ENCODE measurements at places on chromosomes 3 and 15. TPM values are rescaled to one million over a fixed set of nuclear protein-coding genes. Genes with fewer than 3 reads are reported as not detected.

ARPP21 gene
- total RNA-seq, result not detected

CCR5 gene
- 2.1 TPM for total RNA-seq

PARP15 gene
- total RNA-seq, result 9.1 TPM

CYP1A2 gene
- not detected for total RNA-seq

VGLL3 gene
- not detected for total RNA-seq

HHLA2 gene
- total RNA-seq, result 0.86 TPM

ARPIN gene
- 0.05 TPM for total RNA-seq

AGBL1 gene
- total RNA-seq, result 0.10 TPM

BFSP2 gene
- total RNA-seq, result not detected

CCR9 gene
- not detected for total RNA-seq

TMEM202 gene
- total RNA-seq, result not detected

CHRD gene
- total RNA-seq, result not detected

C15orf40 gene
- 21.8 TPM for total RNA-seq

RAB11A gene
- total RNA-seq, result 171 TPM

MASP1 gene
- total RNA-seq, result not detected

KNL1 gene
- 33.1 TPM for total RNA-seq

C15orf61 gene
- total RNA-seq, result 4.1 TPM

ZMYND10 gene
- total RNA-seq, result 1.00 TPM

NR2E3 gene
- not detected for total RNA-seq

PPP2R3A gene
- total RNA-seq, result 0.33 TPM

XIRP1 gene
- total RNA-seq, result 1.6 TPM

TIMP4 gene
- total RNA-seq, result 0.50 TPM

RBP2 gene
- total RNA-seq, result not detected

AP2M1 gene
- 218 TPM for total RNA-seq

FGF7 gene
- not detected for total RNA-seq

SI gene
- not detected for total RNA-seq

SLC15A2 gene
- total RNA-seq, result 1.4 TPM

B4GALT4 gene
- 13.5 TPM for total RNA-seq

TICRR gene
- 18.0 TPM for total RNA-seq
